Stimulated activated CD4-positive, alpha-beta T cell treated with anti-CD3 and anti-CD28 coated beads, Interleukin-4, amount 100 ng/mL, for 24 hours (primary cell): ENCODE measurements at places on chromosomes 6 and 20.

GRCh38 chr20:15143478-15143877 is 806.1 kb upstream of the FLRT3 start:
- DNase-seq, result no peak

- DNase-seq, result no peak
These were observed 22.2 kb downstream of the CEP57L1 start for GRCh38 chr6:109117346-109118035.

DNA sequence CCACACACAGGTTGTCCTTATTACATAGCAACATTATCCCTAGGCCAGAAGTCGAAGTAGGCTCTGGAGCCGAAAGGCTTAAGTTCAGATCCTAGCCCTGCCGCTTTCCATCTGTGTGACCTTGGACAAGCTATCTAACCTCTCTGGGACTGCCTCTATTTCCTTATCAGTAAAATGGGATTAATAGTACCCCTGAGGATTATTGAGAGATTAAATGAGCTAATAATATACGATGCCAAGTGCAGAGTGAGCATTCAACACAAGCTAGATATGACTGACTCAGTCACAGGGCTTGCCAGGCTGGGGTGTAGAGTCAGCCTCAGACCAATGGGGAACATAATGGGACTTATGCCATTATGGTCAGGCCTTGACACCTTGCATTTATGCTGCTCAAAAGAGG is 8.9 kb upstream of the SPATA2 start:
- DNase-seq, result no peak

DNA sequence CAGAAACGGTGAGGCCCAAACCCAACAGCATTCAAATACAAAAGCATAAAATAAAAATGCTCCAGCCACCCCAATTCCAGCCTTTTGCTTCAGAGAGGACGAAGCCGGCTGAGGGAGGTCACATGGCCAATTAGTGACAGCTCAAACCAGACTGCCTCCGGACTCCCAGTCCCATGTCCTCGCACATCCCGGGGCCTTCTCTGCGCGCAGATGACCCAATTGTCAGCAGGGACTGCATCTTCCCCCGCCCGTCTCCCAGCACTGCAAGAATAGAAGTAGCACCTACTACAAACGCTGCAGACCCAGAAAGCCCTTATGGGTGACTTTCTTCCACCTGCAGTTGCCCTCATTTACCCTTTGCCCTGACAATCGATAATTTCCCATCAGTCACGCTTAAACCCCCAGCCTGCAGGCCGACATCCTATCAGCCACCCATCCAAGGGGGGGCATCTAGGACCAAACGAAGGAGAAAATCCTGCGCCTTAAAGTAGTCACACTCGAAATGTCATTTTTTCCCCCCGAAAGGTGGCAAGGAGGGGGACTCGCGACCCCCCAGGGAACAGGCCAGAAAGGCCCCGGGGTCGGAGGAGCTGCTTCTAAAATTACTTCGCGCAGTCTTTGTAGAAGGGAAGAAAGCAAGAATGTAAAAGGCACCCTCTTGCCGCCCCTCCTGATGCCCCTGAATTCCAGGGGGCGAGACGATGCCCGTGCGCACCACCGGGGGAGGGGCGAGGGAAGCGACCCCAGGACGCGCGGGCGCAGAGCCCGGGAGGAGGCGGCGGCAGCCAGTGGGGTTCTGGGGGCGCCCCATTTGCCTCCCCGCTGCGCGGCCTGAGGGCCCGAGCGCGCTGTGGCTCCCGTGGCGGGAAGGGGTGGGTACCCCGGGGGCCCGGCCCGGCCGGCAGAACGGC is 792 bp downstream of the SLC23A2 start:
- peak; percentile 8 for DNase-seq

- DNase-seq, result no peak
These were observed 185.7 kb upstream of the MARCKS start for GRCh38 chr6:113671421-113671820.

DNA sequence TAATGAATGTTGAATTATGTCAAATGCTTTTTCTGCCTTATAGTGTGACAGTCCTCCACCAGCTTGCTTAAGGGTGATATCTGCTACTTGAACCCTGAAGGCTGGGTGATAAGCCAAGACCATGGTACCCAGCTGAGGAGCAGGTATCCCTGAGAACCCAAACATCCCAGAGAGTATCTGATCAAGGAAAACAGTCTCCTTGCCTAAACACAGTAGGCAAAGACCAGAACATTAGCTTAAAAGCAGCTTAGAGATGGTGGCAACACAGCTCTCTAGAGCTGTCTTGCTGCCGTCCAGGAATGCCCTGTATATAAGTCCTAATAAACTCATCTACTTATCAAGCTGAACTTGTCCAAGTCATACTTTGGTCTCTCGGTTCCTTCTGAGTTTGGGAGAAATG is 127.7 kb upstream of the PRSS16 start:
- no peak for DNase-seq

GRCh38 chr6:37319856-37320480 is 33.8 kb upstream of the RNF8 start:
- DNase-seq, result no peak

GRCh38 chr20:62708591-62709536 is at the start of gene NTSR1:
NTSR1 (plus strand) TSS chr20:62708836; CDS start chr20:62709208, 372 bp downstream.
- no peak for DNase-seq

GRCh38 chr6:44023586-44024454 is 103.4 kb downstream of the MRPL14 start:
- no peak for DNase-seq

GRCh38 chr6:11779329-11780096 is 910 bp upstream of the ADTRP start:
- DNase-seq, result no peak

- no peak for DNase-seq
These were observed 140.3 kb upstream of the LAMP5 start for GRCh38 chr20:9374072-9374471.

- DNase-seq, result no peak
These were observed 473.6 kb upstream of the AGPAT4 start for GRCh38 chr6:161747506-161747905.

DNA sequence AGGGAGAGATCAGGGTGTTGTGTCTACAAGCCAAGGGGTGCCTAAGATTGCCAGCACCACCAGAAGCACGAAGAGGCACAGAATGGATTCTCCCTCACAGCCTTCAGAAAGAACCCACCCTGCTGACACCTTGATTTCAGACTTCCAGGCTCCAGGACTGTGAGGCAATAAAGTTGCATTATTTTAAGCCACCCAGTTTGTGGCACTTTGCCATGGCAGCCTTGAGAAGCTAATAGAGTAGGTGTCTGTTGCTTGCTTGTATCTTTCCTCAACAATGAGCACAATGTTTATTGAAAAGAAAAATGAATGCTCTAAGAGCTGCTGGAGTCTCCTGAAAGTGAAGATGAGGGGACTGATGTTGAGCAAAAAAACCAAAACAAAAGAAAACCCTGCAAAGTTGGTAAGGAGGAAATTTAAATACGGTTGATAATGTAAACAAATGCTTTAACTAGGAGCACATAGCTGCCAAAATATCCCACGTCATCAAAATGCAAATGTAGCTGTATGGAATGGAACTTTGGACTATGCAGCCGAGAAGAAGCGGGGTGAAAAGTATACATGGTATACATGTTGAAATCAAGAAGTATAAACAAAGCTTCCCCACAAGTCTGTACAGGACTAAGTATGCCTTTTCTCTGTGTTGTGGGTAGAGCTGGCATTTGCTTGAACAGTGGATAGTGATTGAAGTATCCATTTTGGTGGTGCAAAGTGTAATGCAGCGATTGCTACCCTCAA is 8.0 kb downstream of the IL20RA start:
- no peak for DNase-seq

- no peak for DNase-seq
These were observed 413.0 kb downstream of the PREX1 start for GRCh38 chr20:48414786-48415185.

- no peak for DNase-seq
These were observed 111.6 kb downstream of the TINAG start for GRCh38 chr6:54419885-54420284.

GRCh38 chr6:108337721-108338120 is 42.9 kb downstream of the AFG1L start:
- no peak for DNase-seq

- DNase-seq, result no peak
These were observed 30.9 kb downstream of the SLC2A12 start for GRCh38 chr6:134021396-134022122.

DNA sequence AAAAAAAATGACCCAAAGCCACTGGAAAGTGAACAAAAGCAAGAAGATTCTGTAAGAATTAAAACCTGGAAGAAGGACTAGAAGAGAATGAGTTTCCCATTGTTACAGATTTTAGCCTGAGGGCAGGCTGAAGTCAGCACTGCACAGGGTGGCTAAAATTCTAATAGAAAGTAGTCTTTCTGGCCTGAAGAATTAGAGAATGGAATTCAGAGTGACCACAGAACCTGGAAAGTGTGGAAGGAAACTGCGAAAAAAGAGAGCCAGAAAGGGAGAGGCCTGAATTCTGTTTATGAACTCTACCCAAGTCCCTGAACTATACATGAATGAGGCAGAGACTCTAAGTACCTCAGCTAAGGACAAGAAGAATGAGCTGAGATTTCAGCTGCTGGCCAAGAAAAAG is 38.9 kb upstream of the FILIP1 start:
- DNase-seq, result no peak

DNA sequence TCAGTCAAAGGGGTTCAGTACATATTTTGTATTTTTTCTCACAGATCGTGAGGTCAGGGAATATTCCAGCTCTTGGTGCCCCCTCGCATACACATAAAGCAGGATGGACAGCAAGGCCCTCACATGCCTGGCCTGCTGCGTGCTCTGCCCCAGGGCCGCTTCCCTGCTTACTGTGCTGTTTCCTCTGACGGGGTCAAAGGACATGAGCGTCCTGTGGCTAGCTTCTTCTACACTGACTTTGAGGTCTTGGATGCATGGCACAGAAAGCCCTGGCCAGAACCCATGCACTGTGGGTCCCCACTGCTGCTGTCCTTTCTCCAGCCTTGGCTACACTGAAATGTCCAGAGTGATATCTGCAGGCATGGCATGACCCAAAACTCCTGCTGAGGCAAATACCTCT is 92.5 kb upstream of the GGTLC1 start:
- no peak for DNase-seq

GRCh38 chr20:20293691-20294385 is 74.1 kb upstream of the INSM1 start:
- DNase-seq, result no peak

DNA sequence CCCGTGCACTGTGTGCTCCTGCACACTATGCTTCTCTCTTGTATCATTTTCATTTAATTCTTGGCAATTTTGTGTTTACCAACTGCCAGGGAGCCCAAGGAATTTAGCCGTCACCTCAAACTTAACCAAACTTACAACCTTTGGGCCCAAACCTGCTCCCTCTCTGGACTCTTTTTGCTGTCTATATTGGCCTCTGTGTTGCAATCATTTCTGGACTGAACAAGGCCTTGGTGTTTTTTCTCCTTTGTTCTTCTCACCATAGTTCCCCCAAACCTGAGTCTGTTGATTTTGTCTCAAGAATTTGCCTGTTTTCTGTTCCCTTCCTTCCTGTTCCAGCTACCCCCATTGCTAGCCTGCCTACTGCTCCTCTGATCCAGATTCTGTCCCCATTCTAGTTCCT is 19.2 kb downstream of the DCBLD1 start:
- DNase-seq, result no peak

DNA sequence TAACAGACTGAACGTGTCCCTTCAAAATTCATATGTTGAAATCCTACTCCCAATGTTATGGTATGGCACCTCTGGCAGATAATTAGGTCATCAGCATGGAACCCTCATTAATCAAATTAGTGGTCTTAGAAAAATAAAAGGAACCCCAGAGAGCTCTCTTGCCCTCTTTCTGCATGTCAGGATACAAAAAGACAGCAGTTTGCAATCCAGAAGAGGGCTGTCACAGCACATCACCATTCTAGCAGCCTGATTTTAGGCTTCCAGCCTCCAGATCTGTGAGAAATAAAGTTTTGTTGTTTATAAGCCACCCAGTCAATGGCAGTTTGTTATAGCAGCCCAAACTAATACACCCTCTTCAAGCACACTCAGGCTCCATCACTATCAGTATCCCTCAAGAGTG is 292.9 kb downstream of the TRDN start:
- no peak for DNase-seq

- no peak for DNase-seq
These were observed 125.4 kb downstream of the HIVEP1 start for GRCh38 chr6:12137480-12137879.

DNA sequence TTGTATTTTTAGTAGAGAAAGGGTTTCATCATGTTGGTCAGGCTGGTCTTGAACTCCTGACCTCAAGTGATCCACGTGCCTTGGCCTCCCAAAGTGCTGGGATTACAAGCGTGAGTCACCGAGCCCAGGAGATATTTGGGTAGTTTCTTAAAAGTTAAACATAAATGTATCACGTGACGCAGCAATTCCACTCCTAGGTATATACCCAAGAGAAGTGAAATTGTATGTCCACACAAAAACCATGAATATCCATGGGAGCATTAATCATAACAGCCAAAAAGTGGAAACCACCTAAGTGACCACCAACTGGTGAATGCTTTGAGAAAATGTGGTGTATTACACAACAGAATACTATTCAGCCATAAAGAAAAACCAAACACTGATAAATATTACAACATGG is 164.8 kb downstream of the MRPL14 start:
- no peak for DNase-seq

DNA sequence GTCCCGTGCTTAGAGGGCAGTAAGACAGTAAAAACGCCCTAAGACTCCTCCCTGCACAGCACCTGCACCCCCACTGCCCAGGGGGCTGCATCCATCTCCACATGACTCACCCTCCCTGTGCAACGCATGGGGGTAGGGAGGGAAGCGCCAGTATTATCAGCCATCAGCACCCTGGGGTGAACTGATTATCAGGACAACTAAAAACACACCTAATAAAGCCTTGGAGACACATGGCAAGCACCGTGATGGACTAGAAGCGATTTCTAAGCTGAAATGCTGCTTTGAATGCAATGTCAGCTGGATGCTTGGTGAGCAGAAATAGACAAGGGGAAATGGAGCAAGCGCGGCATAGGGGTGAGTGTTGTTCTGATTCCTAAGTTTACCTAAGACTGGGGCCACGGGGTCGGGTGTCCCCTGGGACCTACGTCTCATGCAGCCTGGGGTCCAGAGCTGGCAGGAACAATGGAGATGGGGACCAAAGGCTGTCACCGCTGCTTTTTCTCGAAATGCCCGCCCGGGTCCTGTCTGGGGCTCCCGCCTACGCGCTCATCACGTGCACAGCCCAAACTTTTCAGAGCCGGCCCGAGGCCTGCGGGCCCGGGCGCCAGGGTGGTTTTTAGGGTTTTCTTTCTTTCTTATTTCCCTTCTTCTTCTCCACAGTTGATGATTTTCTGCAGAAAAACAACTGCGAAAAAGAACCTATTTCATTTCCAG is 702 bp upstream of the TNFAIP3 start:
- DNase-seq, result no peak

GRCh38 chr6:70819646-70820045 is 137.2 kb downstream of the B3GAT2 start:
- no peak for DNase-seq

- DNase-seq, result no peak
These were observed 9.6 kb upstream of the PKIG start for GRCh38 chr20:44572551-44573500.

- no peak for DNase-seq
These were observed 33.1 kb downstream of the FGD2 start for GRCh38 chr6:37038292-37039198.

GRCh38 chr6:158358450-158359077 is 46.3 kb downstream of the TULP4 start:
- no peak for DNase-seq
